ENCODE measurements at places on chromosomes 7 and 10.
A peak's percentile ranks its signal among the peaks of the same experiment; 100 is the strongest.

- no peak for DNase-seq
Measured at GRCh38 chr10:86600296-86600695, 54.1 kb upstream of the OPN4 start.

GRCh38 chr10:45373576-45374349 is at the start of gene ALOX5:
TSS of gene ALOX5 (plus strand) at chr10:45374216. CDS start at chr10:45374280, 64 bp downstream.
- peak; percentile 70 for DNase-seq

DNA sequence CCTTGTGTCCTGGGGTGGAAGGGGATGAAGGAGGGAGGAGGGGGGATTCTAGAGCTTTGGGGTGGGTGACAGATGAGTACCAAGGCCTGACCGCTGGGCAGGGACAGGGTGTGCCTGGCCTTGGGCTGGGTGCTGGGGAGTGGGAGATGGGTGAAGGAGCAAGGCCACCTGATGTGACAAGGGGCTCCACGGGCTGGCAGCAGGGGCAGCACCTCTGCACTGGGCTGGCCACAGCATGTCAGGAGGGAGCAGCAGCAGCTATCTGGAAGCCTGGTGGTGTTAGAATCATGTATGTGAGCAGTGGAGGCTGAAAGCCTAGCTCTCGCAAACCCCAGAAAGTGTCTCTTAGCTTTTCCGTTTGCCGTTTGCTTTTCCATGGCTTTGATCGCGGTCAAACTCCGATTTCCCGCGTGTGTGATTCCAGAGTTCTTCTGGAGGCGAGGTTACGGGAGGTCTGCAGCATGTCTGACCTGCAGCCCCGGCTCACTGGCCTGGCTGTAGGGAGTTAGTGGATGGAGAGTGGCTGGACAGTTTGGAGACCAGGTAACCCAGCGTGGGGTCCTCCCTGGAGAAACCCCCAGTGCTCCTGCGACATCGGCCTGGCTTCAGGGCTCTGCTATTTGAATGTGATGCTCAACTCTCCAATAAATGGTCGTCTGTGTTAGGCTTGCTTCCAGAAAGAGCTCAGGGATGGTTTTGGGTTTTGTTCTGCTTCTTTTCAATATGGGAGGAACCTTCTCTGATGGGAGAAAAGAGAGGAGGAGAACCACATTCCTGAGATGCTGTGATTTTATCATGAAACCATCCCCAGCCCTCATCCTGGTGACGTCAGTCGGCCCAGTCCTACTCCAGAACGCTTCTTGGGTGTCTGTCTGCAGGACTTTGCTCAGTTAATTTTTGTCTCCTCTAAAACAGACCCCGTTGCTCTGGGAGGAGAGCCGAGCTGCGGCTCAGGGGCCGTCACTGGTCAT is 105.5 kb downstream of the CUX1 start:
- DNase-seq = no peak

DNA sequence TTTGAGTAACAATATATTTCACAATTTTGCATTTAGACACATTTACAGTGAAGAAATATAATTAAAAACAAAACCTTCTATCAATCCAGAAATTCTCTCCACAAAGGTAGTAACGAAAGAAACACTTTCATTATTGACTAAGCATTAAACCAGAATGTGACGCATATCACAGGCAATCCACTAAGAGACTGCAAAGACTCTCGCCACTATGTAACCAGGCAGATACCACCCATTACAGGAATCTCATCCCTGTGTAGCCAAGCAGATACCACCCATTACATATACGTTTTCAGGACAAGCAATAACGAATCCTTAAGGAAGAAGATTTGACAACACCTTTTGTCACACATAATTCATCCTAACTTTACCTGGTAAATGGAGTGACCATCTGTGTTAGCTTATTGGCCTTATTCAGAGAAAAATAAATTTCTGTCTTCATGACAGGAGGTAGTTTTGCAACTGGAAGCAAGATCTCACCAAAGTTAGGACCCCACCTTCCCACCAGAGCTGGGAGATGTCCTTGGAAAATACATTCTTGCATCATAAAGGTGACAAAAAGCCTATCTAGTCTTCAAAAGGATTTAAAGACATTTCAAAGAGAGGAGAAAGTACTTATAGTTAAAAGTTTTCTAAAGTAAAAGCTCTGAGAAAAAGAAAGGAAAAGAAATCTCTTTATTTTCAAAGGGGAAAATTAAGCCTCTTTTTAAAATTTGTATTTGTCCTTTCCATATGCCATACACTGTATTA is 30.8 kb downstream of the LRRC17 start:
- DNase-seq = no peak

GRCh38 chr7:98354511-98355249 is 46.2 kb downstream of the BAIAP2L1 start:
- peak; percentile 97 for DNase-seq

- DNase-seq = no peak
Measured at GRCh38 chr10:29009464-29009863, 279.4 kb upstream of the LYZL1 start.

- no peak for DNase-seq
Measured at GRCh38 chr10:77226853-77227565, 410.6 kb downstream of the KCNMA1 start.

- DNase-seq = no peak
Measured at GRCh38 chr10:102814873-102815661, 22.1 kb downstream of the CYP17A1 start.

DNA sequence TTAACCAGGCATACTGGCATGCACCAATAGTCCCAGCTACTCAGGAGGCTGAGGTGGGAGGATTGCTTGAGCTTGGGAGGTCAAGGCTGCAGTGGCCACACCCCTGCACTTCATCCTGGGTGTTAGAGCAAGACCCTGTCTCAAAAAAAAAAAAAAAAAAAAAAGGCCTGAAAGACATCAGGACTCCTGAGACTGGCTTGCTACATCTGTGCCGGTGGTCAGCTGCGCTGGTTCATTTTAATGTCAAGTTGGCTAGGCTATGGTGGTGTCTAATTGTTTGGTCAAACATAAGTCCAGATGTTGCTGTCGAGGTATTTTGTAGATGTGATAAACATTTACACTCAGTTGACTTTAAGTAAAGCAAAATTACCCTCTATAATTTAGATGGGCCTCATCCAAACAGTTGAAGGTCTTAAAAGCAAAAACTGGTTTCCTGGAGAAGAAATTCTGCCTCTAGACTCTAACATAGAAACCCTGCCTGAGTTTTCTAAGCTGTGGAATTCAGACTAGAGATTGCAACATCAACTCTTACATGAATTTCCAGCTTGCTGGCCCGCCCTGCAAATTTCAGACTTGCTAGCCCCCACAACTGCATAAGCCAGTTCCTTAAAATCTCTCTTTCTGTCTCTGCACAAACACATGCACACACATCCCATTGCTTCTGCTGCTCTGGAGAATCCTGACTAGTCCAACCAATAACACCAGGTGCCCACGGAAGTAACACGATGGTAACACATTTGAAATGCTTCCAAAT is 18.2 kb downstream of the MYOF start:
- peak; percentile 41 for DNase-seq

DNA sequence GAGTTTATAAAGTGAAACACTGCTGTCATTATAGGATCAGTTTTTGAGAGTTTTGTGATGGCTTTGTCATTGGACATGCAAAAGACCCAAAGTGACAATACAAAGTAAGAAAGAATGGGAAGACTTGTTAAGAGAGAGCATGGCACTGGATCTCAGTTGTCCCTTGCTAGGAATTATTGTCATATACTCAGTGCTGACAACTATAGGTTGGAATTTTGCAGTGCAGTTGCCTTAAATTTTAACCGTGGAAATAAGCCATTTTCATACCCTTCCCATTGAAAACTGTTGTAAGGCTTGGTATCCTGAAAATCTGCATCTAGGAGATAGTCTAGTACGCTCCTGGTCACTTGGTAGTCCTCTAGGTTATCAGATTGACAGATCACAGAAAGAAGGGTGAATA is 1156.7 kb downstream of the GATA3 start:
- DNase-seq = no peak

DNA sequence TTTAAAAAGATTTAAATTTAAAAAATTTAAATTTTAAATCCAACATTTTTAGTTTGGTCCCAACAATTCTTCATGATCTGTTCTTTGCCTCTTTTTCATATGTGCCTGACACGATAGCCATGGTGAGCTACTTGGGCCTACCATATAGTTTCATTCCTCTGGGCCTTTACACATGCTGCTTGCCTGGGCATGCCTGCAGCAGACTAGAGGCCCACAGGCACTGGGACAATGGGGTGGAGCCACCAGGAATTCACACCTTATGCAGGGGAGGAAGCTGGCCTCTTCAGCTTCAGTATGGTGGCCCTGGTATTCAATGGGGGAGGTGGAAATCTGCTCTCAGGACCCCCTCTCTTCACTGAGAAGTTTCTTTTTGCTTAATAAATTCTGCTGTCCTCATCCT is 37.8 kb upstream of the ZNF365 start:
- no peak for DNase-seq

- DNase-seq = no peak
Measured at GRCh38 chr10:94343151-94343550, 19.6 kb downstream of the NOC3L start.

GRCh38 chr10:69869291-69869961 is 67.7 kb downstream of the COL13A1 start:
- peak; percentile 87 for DNase-seq

DNA sequence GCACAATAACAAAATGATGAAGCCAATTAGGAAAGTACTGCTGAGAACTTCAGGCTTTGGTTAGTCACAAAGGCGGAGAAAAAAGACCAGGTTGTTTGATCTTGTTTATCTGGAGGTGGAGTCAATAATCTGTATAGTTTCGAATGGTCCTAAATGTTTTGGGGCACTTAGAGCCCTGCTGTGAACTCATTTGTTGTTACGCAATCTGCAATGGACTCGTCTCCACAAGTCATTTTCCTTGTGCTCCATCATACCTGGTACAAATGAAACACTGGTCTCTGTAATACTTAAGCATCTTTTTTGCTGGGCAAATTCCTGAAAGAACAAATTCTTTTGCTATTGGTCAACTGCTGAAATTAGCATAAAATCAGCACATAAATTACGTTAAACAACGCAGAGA is 430.5 kb downstream of the GATA3 start:
- no peak for DNase-seq

GRCh38 chr10:45550903-45551786 is 121.4 kb downstream of the ZFAND4 start:
- DNase-seq = no peak

DNA sequence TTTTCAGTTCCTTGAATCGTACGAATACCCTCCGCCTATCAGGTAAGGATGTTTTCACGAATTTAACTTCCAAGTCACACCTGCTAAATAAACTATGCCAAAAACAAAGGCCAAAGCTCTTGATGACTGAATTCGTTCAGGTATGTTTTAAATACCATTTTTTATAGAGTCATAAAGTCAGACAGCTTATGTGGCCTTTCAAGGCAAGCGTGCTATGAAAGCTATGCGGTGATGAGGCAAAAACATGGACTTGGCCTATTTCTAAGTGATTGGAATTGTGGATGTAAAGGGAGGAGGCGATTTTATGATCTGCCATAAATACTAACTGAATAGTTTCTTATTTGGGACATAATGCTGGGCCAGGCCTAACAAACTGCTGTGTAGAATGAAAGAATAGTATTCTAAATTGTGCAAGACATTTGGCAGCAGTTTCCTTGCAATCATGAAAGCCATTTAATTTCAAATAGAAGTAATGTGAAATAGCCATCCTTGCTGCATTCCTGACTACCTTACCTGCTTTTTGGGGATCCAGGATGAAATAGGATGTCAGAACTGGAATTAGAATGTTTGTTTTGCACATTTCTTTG is 14.0 kb downstream of the SLC39A12 start:
- no peak for DNase-seq

GRCh38 chr7:15309872-15310271 is 251.9 kb downstream of the AGMO start:
- DNase-seq = no peak

GRCh38 chr7:77771901-77772300 is 26.3 kb downstream of the TMEM60 start:
- no peak for DNase-seq

- no peak for DNase-seq
Measured at GRCh38 chr7:25830215-25830614, 321.8 kb upstream of the NFE2L3 start.

All from HT-29 (cell line).